ENCODE measurements at places on chromosomes 12 and 14. TPM values are rescaled to one million over a fixed set of nuclear protein-coding genes. Genes with fewer than 3 reads are reported as not detected.

The C12orf75 gene
- 47.3 TPM for total RNA-seq

The KERA gene
- not detected for total RNA-seq

The CSRP2 gene
- total RNA-seq = 12.0 TPM

The NFE2 gene
- 1.6 TPM for total RNA-seq

The HOXC12 gene
- total RNA-seq = not detected

The FGD4 gene
- 9.0 TPM for total RNA-seq

The TAS2R50 gene
- 0.49 TPM for total RNA-seq

The CCER1 gene
- total RNA-seq = not detected

The PTPRO gene
- total RNA-seq = 0.18 TPM

The GPRC5A gene
- total RNA-seq = 20.3 TPM

The TFCP2 gene
- total RNA-seq = 7.9 TPM

The SLC8A3 gene
- total RNA-seq = 0.18 TPM

The GYS2 gene
- not detected for total RNA-seq

The DCP1B gene
- total RNA-seq = 8.7 TPM

The ST8SIA1 gene
- total RNA-seq = 1.4 TPM

The IAPP gene
- not detected for total RNA-seq

The TRIP11 gene
- total RNA-seq = 28.5 TPM

The LBHD2 gene
- total RNA-seq = not detected

The SDR9C7 gene
- not detected for total RNA-seq

The AGAP2 gene
- 0.32 TPM for total RNA-seq

The PMCH gene
- total RNA-seq = not detected

The ARHGDIB gene
- 75.2 TPM for total RNA-seq

The RNASE3 gene
- total RNA-seq = not detected

The SPIC gene
- total RNA-seq = not detected

The LEMD3 gene
- 17.3 TPM for total RNA-seq

The ASB2 gene
- total RNA-seq = not detected

The ZDHHC17 gene
- 15.4 TPM for total RNA-seq

The TAS2R9 gene
- total RNA-seq = not detected

The SERPINA5 gene
- 1.5 TPM for total RNA-seq

The PA2G4 gene
- 72.4 TPM for total RNA-seq

The SLCO1B1 gene
- total RNA-seq = not detected

The AQP6 gene
- not detected for total RNA-seq

The KLHL33 gene
- total RNA-seq = 0.49 TPM

The C3AR1 gene
- not detected for total RNA-seq

The SUPT16H gene
- total RNA-seq = 37.5 TPM

The TSPAN11 gene
- total RNA-seq = not detected

The RPS6KL1 gene
- 0.18 TPM for total RNA-seq

The TSHR gene
- not detected for total RNA-seq

The IL23A gene
- not detected for total RNA-seq

The ZBTB42 gene
- total RNA-seq = 3.1 TPM

The PTGER2 gene
- 1.6 TPM for total RNA-seq

The SMCO2 gene
- not detected for total RNA-seq

The LRTM2 gene
- not detected for total RNA-seq

The SIX6 gene
- not detected for total RNA-seq

The TCL1B gene
- not detected for total RNA-seq

The ACOT4 gene
- total RNA-seq = 0.49 TPM

The BICDL1 gene
- total RNA-seq = not detected

The KCNH5 gene
- total RNA-seq = not detected

The DENND5B gene
- total RNA-seq = 5.7 TPM

The GPRC5D gene
- total RNA-seq = not detected

The PLEKHG7 gene
- not detected for total RNA-seq

The KRT7 gene
- 85.9 TPM for total RNA-seq

The CIDEB gene
- total RNA-seq = 0.18 TPM

The CHPT1 gene
- total RNA-seq = 24.6 TPM

The SLC25A47 gene
- total RNA-seq = not detected
